RKO (cell line): ENCODE measurements at places on chromosomes 1 and 21.

- no peak for DNase-seq
These were observed 72.2 kb downstream of the TDRD5 start for GRCh38 chr1:179663810-179664209.

GRCh38 chr1:201155354-201155753 lies 1.1 kb upstream of the TMEM9 start:
- DNase-seq, result no peak

- peak; percentile 60 for DNase-seq
These were observed 5.3 kb downstream of the HES2 start for GRCh38 chr1:6414443-6414844.

- DNase-seq, result no peak
These were observed 137.5 kb downstream of the TGFB2 start for GRCh38 chr1:218482683-218483082.

DNA sequence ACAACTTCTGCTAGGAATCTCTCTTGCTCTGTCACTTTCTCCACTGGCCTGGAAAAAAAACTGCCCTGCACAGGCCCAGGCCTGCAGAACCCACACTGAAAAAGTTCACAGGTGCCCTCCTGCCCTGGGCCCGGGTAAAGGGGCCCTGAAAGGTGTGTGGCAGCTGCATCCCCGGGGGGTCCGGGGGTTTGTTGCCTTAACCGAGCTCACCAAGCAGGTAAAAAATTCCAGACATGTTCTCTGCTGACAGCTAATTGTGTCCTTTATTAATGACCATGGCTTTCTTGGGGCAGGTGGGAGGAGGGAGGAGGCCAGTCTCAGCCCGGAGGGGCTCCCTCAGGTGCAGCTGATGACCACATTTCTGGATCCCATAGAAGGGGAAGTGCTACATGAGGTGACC lies 122.9 kb downstream of the LACTBL1 start:
- DNase-seq, result no peak

DNA sequence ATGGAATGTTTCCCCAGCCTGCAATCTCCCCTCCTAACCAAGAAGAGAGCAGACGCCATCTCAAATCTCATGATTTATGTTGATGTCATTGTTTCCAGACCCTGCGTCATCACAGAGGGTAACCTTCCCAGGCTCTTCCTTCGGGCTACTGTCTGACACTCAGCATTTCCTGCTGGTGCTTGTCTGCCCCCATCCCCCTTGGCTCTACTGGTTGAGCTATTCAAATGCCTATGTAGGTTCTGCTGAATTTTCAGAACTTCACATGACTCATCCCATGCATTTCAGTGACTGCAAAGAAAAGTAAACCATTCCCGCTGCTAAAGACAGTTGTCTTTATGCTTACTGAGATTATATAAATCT lies 24.8 kb upstream of the ITPKB start:
- peak; percentile 52 for DNase-seq

DNA sequence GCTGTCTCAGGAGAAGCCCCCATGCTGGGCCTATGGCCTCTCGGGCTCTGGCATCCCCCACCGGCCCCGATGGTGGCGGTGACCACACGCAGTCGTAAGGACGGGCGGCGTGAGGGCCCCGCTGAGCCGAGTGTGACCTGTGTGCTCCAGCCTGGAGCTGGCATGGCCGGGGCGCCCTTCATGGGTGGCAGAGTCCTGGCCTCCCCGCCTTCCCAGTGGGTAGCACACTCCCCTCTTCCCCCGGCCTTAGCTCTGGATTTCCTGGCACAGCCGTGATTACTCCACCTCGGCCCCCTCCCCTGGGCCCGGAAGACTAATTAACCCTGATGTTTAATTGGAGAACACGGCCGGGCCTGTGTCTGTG lies 44.6 kb downstream of the SLX9 start:
- DNase-seq, result no peak

GRCh38 chr1:39657402-39657801 lies 14.5 kb downstream of the NT5C1A start:
- no peak for DNase-seq

DNA sequence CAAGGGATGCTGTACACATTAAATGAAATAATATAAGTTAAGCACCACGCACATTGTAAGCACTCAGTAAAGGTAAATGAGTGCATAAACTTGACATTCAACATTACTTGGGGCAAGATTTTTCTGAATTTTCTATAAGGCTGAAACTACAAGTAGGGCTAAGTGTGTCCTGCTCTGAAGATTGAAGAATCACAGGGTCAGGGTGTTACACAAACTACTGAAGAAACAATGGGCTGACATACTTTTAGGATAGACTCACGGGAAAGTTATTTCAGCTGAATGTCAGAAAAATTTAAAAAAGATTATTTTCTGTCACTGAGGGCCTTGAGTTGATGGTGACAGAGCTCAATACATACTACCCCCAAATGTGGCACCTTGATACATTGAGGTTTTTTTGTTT lies 644.2 kb upstream of the PLXNA2 start:
- DNase-seq, result no peak

DNA sequence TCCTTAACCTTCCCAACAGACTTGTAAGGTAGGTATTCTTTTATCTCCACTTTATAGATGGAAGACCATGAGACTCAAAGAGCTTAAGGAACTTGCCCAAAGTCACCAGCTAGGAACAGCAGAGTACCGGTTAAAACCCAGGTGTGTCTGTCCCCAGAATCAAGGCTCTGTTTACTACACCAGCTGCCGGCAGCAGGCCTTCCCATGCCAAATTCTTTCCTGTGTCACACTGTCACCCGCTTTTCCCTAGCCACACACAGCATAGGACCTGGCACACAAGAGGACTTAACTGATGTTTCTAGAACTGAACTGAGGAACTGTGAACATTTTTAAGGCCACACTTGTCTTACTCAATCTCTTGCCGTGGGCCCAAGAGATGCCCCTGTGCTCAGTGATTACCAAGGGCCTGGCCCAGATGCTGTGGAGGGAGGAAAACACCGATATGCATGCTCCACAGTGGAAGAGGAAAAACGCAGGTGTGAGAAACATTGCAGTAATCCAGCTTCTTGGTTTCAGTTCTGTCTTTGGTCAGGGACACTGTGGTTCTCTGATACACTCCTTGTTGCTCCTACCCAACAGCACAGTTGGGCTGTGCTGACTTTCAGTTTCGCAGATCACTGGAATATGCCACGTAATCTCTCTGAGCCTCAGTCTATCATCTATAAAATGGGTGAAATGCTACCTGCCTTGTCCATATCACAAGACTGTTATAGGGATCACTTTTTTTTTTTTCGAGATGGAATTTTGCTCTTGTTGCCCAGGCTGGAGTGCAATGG lies 13.9 kb upstream of the LY9 start:
- DNase-seq, result no peak

DNA sequence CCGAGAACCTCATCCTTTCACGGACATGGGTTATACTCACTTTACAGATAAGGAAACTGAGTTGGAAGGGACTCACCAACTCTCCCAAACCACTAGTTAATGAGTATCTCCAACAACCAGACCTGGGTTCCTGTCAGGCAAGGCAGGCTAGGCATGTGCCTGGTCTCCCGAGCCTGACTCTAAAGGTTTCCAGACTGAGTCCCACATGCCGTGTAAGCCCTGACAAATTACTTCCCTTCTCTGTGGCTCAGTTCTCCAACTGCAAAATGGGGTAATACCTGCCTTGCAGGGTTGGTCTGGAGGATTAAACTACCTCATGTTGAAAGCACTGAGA lies 34.3 kb downstream of the SSBP3 start:
- no peak for DNase-seq

DNA sequence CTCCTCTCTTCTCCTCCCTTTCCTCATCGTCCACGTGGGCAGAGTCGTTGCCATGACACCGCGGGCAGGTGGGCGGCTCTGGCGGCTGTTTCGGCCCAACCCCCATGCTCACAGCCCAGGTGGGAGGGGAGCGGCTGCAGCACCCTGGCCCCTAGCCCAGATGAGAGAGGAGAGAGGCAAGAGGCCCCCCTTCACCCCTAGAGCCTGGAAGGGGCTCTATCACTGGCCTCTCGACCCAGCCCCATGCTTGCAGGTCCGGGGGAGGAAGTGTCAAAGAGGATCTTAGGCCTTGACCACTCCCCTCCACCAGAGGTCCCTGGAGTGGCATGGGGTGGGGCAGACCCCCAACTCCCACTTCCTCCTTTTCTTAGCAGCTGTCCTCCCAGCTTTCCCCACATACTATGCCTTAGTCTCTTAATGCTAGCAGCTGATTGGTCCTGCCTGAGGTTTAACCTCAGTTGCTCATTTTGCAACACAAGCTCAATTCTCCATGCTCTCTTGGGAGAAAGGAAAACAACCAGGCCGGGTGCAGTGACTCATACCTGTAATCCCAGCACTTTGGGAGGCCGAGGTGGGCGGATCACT lies 10.4 kb downstream of the DLGAP3 start:
- DNase-seq, result no peak

DNA sequence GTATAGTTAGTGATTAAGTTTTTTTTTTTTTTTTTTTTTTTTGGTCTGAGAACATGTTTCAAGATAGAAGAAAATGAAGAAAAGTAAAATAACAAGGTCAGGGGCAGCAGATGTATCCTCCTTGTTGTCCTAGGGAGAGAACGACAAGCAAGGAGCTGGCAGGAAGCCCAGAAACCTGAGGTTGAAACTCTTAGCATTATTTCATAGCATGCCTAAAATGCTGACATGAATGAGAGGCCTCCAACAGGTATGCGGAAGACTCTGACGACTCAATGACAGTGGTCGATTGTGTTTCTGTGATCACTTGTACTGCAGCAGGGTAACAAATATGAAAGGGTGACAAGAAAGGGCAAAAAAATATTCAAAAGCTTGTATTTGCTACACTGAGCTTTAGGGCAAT lies 415.9 kb downstream of the PLA2G4A start:
- DNase-seq, result no peak

- no peak for DNase-seq
These were observed 122.1 kb upstream of the RGS1 start for GRCh38 chr1:192453360-192453992.

DNA sequence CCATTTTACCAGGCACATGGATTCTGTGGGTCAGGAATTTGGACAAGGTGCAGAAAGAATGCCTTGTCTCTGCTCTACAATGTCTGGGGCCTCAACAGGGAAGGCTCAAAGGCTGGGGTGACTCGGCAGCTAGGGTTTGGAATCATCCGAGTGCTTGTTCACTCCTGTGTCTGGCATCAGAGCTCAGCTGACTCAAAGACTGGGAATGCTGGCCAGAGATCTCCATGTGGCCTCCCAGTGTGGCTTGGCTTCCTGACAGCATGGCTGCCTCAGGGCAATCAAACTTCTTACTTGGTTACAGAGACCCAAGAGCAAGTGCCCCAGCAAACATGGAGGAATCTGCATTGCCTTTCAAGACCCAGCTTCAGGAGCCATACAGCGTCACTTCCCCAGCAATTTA lies 110.5 kb downstream of the TOMM20 start:
- peak; percentile 92 for DNase-seq

DNA sequence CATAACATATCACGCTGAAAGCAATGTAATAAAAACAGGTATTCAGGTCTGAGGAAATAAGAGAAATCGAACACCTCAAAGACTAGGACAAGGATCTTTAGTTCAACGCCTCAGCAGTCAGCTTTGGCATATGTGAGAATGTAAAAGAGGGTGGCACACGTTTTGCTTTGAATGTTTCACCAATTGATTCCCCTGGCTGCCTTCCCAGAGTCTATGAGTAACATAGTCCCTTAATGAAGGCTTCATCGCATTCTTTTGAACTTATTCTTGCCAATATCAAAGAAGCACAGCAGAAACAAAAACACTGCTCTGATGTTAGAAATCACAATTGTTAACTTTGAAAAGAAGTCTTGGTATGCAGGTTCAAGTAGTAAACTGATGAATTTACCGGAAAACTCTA lies 764.8 kb downstream of the ADGRL2 start:
- peak; percentile 8 for DNase-seq

GRCh38 chr1:182835806-182836205 lies 3.3 kb upstream of the DHX9 start:
- DNase-seq, result no peak

DNA sequence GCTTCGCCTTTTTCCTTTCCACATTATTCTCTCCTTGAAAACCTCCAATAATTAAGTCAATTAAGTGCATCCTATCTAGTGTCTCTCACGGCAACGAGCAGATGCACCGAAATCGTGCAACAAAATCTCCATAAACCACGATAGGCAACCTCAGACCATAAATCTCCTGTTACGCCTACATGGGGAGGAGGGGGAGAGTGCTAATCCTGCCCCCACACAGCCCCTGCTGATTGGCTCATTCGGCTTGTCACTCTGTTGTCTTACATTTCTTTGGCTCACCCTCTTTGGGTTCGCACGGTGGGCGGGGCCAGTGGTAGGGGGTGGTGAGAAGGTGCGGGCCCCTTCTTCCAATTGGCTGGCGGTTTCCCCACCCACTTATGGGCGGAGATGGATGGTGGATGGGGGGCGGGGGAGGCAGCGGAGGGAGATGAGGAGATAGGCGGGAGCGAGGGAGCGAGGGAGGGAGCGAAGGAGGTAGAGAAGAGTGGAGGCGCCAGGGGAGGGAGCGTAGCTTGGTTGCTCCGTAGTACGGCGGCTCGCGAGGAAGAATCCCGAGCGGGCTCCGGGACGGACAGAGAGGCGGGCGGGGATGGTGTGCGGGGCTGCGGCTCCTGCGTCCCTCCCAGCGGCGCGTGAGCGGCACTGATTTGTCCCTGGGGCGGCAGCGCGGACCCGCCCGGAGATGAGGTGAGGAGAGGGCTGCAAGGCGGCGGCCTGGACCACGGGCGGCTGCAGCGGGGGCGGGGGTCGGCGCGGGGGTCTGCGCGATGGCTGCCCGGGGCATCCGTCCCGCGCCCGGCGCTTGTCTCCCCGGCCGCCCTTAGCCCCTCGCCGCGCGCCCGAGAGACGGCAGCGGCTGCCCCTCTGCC lies at the start of gene ITSN1:
ITSN1 (plus strand) TSS at position 475 of the 869 bp plus-strand sequence. CDS start 76,328 bp downstream, outside the sequence.
- DNase-seq, result peak; percentile 98

GRCh38 chr1:27603309-27603680 lies 649 bp downstream of the AHDC1 start:
- DNase-seq, result peak; percentile 27

- no peak for DNase-seq
These were observed 51.4 kb upstream of the RGL1 start for GRCh38 chr1:183753464-183753891.

DNA sequence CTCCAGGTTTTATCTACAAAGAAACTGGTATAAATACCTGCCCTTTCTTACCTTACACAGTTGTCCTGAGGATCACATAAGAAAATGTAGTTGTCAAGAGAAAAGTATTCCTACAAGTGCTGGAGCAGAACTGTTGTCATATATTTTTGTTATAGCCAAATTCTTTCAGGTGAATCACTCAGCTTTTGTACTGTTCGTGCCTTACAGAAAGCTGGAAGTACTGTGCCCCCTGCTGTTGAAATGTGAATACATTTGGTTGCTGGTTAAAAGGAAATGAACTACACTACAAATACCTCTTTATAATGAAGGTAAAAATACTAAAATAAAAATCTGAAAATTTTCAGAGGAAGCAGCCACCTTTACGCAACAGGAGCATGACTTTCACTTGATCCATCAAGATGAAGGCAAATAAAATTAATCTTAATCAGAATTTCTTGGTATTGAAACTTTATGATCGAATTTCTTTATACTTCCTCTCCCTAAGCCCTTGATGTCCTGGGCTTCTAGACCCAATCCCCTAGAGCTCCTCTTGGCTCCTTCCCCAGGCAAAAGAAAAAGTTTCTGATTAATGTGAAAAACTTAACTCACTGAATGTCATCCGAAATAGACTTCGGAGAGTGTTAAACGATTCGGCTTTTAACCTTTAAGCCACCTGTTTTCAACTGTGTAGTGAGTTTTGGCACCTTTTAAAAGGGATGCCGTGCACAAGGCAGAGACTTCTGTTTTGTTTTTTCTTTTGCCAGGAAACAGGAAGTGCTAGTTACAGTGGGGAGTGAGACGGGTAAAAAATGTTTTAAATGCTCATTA lies 12.5 kb downstream of the CHML start:
- DNase-seq, result peak; percentile 73

GRCh38 chr1:57018119-57018518 lies 52.3 kb upstream of the C8B start:
- no peak for DNase-seq

- DNase-seq, result no peak
These were observed 181.0 kb downstream of the FOXD2 start for GRCh38 chr1:47618830-47619229.
